Smooth muscle cell of the umbilical artery (primary cell): ENCODE measurements at places on chromosomes 7 and 10. TPM values are rescaled to one million over a fixed set of nuclear protein-coding genes. Genes with fewer than 3 reads are reported as not detected.

Gene CPN1
- total RNA-seq = not detected in 2 replicates

Gene NAT16
- total RNA-seq = not detected in 2 replicates

Gene C10orf71
- total RNA-seq = not detected in 2 replicates

Gene HOXA7
- 1.0 and 1.8 TPM in 2 replicates for total RNA-seq

Gene ABCB4
- total RNA-seq = 0.14 and 0.30 TPM in 2 replicates
